ENCODE measurements at places on chromosomes 6 and 20. TPM values are rescaled to one million over a fixed set of nuclear protein-coding genes. Genes with fewer than 3 reads are reported as not detected.

DNA sequence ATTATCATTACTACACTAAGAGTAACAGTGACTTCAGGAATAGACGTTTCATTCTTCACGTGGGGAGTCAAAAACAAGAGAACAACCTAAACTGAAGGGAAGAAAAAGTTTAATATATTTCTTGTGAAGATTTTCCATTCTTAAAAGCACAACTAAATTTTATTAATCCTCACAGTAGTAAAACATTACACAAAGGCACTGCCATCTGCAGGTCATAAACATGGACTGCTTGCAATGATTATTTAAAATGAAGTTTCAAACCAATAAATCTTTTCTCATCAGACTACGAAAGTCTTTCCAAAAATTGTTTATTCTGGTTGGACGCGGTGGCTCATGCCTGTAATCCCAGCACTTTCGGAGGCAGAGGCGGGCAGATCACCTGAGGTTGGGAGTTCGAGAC is 2.6 kb downstream of the NCOA5 start:
- DNase-seq: no peak

- no peak for DNase-seq
Observed at GRCh38 chr6:111417946-111418345, 65.1 kb downstream of the REV3L start.

DNA sequence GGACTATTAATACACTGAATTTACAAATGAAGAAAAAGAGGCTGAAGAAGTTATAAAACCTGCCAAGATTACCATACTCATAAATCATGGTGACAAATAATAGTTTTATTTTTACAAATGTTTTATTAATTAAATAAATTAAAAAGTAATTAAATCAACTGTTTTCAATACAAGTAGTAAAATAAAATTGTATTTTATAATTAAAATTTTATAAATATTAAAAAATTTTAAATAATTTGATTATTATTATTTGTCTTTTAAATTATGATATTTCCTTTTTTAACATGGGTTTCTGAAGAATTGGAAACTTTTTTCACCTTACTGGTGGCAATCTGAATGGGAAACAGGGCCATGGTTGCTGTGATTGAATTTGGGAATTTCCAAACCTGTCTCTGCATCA is 177.3 kb upstream of the TSHZ2 start:
- no peak for DNase-seq

DNA sequence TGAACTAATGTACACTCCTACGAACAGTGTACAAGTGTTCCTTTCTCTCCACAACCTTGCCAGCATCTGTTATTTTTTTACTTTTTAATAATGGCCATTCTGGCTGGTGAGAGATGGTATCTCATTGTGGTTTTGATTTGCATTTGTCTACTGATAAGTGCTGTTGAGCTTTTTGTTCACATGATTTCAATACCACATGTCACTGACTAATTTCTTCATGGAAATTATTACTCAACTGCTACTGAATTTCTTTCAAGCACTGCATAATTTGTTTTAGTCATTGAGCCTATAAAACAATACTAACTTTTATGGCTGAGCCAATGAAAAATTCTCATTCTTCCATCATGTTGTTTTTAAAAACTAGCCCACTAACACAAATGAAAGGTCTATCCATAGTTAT is 115.4 kb downstream of the FRK start:
- DNase-seq: no peak

DNA sequence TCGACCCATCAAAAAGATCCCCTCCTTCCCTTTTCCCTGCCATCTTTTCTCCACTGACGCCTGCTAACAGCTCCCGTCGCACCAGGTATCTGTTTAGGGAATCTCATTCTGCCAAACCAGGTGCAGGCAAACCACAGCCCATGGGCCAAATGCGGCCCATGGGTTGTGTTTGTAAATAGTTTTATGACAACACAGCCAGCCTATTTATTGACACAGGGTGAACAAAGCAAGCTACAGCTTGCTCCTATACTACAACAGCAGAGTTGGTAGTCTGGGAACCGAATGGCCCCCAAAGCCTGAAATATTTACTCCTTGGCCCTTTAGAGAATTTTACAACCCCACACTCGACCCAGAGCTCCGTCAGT is 16.4 kb downstream of the NFATC2 start:
- DNase-seq: no peak

DNA sequence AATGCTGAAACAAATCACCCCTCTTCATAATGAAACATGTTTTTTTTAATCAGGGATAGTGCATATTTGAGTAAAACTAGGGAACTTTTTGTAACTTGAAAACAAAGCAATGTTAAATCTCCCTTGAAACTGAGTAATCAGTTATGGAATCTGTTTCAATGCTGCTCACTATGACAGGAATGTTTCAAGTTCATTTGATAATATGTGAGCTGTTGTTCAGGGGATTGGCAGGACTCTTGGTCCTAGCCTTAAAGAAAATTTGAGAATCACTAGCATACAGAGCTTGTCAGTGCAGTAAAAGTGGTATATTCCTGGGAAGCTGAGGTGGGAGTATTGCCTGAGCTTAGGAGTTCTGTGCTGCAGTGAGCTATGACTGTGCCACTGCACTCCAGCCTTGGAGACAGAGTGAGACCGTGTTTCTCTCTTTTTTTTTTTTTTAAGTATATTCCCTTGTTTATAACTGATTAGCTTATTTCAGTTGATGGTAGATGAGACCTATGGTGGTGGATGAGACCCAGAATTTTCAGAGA is 21.6 kb upstream of the CALHM6 start:
- DNase-seq: no peak

DNA sequence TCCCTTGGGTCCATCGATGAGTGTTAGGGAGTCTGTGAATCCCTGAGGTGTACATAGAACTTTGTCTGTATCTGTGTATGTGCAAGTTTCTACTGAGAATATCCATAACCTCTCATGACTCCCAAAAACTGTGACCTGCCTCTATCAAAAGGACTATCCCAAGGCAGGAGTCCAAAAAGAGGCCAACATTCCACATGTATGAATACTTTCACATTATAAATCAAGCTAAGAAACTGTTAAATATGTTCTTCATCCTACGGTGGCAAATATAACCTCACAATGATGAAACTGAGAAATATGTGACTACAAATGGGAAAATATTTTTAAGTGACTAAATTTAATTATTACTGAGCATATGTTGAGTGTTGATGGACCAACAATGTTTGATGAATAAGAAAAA is 16.1 kb upstream of the STX11 start:
- DNase-seq: no peak

DNA sequence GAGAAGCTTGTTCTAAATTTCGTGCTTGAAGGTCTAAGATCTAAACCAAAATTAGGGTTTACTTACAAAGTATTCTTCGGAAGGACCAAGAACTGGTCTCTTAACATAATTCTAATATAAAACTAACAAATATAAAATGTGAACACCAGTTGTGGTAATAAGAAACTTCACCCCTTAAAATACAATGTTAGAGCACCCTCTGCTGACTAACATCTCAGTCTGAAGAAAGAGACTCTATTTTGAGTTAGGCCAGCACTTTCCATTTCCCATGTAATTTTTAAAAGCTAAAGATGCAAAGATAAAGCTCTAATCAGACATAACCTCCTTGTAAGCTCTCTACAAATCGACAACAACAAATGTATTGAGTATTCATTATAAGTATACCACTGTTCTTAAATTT is 24.6 kb downstream of the ATG5 start:
- no peak for DNase-seq

GRCh38 chr20:24158281-24158680 is 169.7 kb upstream of the GGTLC1 start:
- no peak for DNase-seq

The IMPG1 gene
- not detected for total RNA-seq

DNA sequence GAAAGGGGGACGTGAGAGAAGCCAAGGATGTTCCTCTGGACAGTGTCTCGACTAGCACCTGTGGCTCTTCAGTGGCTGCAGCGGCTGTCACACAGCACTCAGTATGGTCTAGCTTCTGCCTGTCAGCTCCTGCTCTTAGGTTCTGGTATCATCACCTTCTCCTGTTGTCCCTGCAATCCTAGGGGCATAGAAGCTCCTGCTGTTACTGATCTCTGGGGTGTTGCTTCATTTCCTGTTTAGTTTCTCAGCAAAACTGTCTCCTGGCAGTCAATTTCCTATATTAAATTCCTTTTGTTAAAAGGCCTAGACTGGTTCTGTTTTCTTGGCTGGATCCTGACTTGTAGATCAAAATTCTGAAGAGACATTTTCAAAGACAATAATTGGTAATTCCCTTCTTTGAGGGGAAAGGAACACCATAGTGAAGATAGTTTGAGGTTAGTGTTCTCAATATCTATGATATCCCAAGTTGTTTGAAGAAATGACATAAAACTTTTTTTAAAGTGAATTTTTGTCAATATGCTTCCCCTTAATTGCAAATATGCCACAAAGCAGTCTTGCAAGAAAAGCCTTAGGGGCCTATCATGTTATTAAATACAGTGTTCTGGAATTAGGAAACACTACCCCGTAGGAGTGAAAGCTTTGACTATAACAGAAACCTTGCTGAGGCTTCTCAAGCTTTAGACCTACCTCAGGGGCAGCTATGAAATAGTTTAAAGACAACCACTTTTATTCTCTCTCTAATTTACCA is 148.5 kb downstream of the KIF6 start:
- DNase-seq: no peak

The TRIM26 gene
- total RNA-seq: 53.5 TPM

DNA sequence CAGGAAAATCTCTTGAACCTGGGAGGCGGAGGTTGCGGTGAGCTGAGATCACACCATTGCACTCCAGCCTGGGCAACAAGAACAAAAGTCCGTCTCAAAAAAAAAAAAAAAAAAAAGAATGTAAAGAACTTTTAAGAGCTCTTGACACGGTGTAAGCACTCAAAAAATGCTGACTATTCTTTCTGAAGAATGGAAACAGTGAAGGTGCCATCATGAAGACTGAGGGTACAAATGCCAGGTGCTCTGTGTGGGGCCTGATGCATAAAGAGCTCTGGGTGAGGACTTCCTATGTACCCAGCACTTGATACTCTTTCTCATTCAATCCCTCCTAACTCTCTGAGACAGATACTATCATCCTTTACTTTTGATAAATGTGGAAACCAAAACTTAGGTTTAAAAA is 45.0 kb upstream of the ENPP5 start:
- no peak for DNase-seq

The ELOVL2 gene
- 0.11 TPM for total RNA-seq

GRCh38 chr6:43347021-43347420 is 22.4 kb downstream of the ZNF318 start:
- DNase-seq: no peak

The COL19A1 gene
- 0.22 TPM for total RNA-seq

The MOG gene
- total RNA-seq: not detected

The NEURL2 gene
- 3.5 TPM for total RNA-seq

The BPIFB1 gene
- not detected for total RNA-seq

The FRS3 gene
- 2.7 TPM for total RNA-seq

- DNase-seq: no peak
Observed at GRCh38 chr20:60649541-60649940, 602.5 kb upstream of the CDH4 start.

DNA sequence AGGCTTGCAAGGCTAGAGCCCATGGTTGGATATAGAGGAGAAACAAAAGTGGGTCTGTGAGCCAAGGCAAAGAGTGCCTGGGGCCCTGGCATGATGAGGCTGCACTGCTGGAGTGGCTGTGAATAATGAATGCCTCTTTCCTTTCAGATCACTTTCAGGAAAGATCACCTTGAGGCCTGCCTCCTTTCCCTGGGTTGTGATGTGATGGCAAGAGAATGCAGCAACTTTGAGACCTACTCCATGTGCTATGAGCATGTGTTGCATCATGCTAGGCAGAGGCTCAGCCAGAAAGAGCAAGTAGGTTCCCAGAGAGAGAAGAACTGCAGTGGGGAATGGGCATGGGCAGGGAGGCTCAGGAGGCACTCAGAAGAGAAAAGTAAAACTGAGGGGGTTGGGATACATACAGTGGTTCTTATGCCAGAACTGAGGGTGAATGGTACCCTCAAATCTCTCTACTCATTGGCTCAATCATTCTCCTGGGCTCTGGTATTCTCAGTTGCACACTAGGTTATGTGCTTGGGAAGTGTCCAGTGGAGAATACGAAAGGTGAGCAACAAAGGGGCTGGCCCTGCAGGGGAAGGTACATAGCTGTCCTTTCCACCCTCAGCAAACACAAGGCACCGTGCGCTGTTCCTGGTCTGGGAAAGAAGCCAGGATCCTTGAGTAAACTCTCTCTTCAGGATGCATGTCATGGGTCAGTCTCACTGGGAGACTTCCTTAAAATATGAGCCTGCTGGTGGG is 45.9 kb downstream of the CD164 start:
- peak; percentile 86 for DNase-seq

- DNase-seq: no peak
Observed at GRCh38 chr6:157443066-157443800, 62.2 kb downstream of the ZDHHC14 start.

The ACSS1 gene
- total RNA-seq: 32.0 TPM

DNA sequence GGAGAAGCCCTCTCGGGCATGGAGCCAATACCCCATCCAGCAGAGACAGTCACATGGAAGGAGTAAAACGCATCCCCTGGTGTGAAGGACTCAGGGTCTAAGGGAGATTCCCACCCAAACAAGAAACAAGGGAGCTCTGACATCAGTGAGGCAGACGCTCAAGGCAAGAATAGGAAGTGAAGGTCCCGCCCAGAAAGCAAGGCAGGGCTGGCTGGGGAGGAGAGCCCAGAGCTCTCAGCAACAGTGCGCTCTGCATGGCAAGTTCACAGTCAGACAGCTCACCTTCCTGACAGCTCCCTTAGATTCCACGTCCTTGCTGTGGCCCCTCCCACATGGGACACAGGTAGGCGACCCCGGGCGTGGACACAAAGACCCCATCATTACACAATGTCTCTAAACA is 85.6 kb downstream of the TTLL2 start:
- no peak for DNase-seq

- DNase-seq: no peak
Observed at GRCh38 chr6:39062014-39062740, 13.6 kb downstream of the GLP1R start.
